Spleen (tissue), 13 donors: ENCODE measurements at places on chromosomes 5 and 9. TPM values are rescaled to one million over a fixed set of nuclear protein-coding genes. Genes with fewer than 3 reads are reported as not detected.

Gene TRPM6
- 0.05 TPM for polyA plus RNA-seq

Gene ADCY2
- polyA plus RNA-seq, result 0.07 TPM

Gene IRX2
- not detected for polyA plus RNA-seq

Gene LHX3
- polyA plus RNA-seq, result not detected

Gene TNFSF15
- polyA plus RNA-seq, result 0.23 TPM

- DNase-seq, result no peak
Measured at GRCh38 chr5:73129143-73129542, 8.8 kb downstream of the TMEM171 start.

DNA sequence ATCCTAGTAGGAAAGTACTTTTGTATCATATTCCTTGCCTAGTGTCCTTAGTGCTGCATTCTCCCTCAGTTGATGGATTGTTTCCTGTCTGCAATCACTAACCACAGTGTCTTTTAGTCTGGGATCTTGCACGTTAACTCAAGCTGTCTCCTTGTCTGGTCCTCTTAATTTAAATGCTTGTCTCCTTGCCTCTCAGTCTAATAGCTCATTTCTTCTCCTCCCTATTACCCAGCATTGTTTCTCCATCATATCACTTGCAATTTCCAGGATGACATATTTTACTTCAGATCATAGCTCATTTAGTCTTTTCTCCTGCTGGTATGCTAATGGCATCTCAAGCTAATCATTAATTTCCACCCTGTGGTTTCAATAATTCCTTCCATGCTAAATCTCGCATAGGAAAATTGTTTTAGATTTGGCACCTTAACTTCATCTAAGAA, 2052.0 kb upstream of the C9orf72 start:
- DNase-seq, result no peak

DNA sequence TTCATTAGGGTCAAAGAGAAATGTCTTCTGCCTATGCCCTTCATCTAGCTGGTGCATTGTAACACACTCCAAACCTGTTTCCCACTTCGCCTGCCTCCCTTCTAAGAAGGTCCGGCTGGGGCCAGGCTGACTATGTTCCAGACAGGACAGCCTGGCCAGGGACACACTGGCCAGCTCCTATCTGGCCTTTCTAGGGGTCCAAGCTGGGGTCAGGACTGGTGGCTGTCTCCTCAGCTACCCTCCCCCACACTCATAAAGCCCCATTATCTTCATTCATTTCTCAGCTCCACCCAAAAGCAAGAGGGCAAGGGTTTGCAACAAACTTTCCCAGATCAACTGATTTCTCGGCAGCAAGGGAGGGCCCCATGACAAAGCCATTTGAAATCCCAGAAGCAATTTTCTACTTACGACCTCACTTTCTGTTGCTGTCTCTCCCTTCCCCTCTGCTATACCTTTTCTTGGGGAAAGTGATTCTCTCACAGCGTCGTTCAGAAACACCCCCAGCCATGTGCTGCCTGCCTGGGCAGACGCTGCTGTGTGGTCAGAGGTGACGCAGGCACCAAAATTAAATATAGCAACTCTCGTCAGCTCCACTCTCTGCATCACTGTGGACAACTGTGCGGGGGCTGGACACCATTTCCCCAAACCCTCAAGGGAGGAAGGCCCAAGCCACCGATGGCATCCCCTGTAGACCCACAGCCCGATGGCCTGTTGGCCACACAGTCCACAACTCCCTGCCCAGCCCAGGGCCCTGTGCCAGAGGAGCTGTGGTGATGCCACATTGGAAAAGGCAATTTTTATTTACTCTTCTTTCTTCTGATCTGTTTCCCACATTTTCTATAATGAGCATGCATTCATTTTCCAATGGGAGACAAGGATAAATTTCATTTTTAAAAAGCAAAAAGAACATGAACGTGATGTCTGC, 6.1 kb downstream of the IL13 start:
- DNase-seq, result peak; percentile 68

- no peak for DNase-seq
Measured at GRCh38 chr9:125579030-125579932, 127.7 kb downstream of the MAPKAP1 start.

DNA sequence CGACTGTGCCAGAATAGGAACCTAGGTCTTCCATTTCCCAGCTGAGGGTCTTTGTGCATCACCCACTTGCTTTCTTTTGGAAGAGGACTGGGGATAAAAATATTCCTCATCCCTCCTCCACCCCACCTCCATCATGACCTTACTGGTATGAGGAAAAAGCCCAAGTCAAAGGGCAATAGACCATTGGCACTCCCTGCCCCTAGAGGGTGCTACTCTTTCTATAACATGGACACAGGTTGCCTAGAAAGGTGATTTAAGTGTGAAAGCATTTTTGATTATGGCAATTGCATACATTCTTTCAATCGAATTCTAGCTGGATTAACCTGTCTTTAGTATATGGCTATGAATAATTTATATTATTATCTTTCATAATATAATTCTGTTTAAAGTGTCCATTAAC, 22.8 kb upstream of the ZNF618 start:
- no peak for DNase-seq

DNA sequence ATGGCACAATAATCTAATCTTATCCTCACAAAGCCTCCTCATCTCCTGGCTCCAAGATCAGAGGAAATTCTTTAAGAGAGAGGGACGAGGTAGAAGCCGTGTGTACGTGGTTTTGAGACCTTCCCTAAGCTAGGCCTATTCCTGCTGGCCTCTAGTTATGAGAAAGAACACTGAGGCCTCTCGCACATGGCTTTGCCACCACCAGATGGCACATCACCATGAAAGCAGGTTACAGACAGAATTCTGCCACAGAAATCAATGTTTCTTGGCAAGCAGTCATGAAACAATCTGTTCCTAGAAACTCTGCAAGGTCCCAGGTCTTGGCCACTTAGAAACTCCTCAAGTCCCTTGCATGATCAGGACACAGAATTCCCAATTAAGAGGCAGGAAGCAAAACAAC, 268.2 kb upstream of the TAS2R1 start:
- DNase-seq, result no peak
